ENCODE measurements at places on chromosomes 6 and 20.
A peak's percentile ranks its signal among the peaks of the same experiment; 100 is the strongest.

DNA sequence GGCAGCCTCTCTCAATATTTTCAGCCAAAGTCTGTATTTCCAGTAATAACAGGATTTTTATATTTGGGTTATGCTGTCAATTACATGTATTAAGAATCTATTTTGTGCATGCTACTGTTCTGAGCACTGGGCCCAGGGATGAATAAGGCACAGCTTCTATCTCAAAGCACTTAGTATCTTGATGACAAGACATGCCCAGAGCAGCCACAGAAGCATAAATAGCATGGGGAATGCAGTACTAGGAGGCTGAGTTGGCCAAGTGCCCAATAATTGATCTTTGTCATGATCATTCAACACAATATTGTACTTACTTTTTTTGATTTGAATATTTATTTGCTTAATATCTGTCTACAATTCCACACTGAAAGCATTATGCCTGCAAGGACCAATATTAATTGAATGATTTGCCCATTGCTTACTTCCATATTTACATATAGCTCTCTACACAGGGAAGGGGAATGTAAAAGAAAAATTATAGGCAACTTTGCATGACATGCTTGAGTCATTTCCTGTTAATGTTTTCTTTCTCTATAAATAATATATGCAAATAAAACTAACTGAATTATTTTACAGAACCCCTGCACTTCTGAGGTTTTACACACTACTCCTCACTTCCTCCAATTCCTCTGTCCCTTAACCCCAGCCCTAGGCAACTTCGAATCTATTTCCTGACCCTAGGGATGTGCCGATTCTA, 298.9 kb upstream of the BMP2 start:
- DNase-seq = no peak

DNA sequence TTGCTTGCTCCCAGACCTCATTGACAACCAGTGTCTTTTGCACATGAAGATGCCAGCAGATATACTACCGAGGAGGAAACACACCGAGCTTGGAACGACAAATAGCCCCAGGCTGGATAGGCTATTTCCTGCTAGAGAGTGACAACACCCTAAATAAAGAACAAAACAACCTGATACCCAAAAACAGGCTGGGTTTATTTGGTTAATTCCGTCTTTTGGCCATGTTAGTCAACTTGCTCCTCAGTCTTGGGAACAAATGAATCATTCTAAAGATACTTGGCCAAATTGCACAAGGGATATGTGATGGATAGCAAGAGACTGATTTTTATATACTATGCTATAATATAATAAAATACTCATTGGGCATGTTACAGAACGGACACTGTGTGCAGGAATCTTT, 11.5 kb upstream of the MUC22 start:
- DNase-seq = no peak

DNA sequence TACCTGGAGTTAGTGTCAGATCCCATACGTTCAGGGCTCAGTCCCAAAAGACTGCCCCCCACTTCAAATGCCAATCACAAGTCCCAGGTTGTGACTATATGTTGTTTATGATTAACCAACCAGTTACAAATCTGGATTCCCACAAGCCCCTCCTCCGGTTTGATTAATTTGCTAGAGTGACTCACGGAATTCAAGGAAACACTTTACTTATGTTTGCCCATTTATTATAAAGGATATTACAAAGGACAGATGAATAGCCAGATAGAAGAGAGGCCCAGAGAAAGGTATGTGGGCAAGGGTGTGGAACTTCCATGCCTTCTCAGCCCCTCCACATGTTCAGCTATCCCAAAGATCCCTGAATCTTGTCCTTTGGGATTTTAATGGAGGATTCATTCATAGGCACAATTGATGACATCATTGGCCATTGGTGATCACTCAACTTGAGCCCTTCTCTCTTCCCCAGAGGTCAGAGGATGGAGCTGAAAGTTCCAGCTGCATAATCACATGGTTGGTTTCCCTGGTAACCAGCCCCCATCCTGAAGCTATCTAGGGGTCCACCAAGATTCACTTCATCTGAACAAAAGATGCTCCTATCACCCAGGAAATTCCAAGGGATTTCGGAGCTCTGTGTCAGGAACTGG, 2.0 kb downstream of the ECT2L start:
- no peak for DNase-seq

GRCh38 chr6:140319209-140319608, 944.8 kb upstream of the CITED2 start:
- DNase-seq = no peak

DNA sequence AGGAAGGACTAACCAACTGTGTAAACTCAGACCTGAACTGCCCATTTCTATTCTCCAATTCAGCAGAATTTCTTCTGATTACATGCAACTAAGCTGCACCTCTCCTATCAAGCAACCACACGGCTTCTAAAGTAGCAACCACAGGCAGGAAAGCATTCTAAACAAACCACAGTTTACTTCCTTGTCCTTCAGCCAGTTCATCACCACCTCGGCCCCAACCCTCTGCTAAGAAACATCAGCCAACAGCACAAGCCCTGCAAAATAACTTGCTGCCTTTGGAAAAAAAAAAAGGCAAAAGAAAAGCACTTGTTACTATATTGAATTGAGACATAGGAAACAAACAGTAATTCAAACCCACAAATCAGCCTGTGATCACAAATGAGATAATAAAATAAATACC, 140.3 kb downstream of the NFATC2 start:
- no peak for DNase-seq

DNA sequence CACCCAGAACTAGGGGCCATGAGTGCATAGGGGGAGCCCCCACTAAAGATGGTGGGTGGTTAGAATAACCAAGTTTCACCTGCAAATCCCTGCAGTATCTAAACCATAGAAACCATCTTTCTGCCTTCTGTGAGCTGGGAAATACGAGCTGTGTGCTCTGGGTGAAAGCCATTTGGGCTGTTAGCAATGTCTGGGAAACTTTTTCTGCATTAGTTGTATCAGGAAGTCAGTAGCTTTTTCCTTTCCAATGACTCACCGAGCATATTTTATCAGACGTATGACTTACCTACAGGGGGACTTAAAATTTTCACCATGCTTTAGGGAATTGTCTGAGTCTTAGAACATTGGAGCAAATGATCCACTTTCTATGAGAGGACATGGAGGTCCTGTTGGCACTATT, 584.0 kb downstream of the QKI start:
- DNase-seq = no peak

- DNase-seq = no peak
Measured at GRCh38 chr6:1775441-1775840, 165.7 kb downstream of the FOXC1 start.

- no peak for DNase-seq
Measured at GRCh38 chr6:125804264-125804663, 13.5 kb downstream of the NCOA7 start.

GRCh38 chr6:73951183-73951582, 255.2 kb downstream of the CD109 start:
- DNase-seq = no peak

GRCh38 chr6:33427585-33428223, 7.8 kb downstream of the SYNGAP1 start:
- peak; percentile 51 for DNase-seq

DNA sequence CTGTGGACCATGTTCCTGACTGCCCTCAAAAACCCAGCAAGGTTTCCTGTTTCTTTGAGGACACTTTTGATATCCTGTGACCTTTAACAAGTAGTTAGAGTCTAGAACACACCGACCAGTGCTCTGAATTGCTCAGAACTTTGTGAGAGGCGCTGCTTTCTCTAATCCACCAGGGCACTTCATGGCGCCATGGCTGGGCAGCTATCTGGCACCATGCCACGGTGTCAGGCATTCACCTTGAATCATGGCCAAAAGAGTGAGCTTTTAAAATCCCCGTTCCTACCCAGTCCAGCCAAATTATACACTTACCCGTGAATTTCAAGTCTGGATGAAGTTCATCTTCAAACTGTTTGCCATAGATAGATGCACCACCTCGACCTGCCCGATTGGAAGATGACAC, 17.0 kb upstream of the CPNE5 start:
- no peak for DNase-seq

DNA sequence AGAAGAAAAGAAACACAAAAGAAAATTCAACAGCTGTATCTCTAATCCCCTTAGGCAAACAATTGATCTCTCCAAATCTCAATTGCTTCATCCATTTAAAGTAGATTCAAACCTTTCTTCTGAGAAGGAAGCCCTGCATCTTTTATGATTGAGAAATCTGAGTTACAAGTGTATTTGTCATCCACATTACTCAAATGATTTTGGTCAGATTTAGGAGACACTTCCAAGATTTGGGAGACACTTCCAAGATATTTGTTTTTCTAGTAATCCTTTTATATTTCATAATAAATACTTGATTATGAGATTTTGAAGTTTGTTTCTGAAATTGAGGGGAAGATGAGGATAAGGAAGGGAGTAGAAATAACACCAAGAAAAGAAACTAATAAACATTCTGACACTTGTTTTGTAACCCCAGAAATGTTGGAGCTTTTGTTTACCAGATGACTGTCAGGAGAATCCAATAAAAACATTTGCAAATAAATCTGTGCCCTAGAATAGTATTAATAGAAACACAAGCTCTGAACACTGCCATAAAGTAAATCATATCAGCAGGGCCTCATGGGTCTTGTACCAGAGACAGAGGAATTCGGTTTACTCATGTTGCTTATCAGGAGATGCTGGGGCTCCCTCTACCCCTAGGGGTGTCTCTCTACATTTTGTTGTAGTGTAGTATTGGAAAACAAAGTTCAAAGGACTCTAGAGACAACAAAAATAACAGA, 314.3 kb upstream of the NT5E start:
- DNase-seq = no peak

DNA sequence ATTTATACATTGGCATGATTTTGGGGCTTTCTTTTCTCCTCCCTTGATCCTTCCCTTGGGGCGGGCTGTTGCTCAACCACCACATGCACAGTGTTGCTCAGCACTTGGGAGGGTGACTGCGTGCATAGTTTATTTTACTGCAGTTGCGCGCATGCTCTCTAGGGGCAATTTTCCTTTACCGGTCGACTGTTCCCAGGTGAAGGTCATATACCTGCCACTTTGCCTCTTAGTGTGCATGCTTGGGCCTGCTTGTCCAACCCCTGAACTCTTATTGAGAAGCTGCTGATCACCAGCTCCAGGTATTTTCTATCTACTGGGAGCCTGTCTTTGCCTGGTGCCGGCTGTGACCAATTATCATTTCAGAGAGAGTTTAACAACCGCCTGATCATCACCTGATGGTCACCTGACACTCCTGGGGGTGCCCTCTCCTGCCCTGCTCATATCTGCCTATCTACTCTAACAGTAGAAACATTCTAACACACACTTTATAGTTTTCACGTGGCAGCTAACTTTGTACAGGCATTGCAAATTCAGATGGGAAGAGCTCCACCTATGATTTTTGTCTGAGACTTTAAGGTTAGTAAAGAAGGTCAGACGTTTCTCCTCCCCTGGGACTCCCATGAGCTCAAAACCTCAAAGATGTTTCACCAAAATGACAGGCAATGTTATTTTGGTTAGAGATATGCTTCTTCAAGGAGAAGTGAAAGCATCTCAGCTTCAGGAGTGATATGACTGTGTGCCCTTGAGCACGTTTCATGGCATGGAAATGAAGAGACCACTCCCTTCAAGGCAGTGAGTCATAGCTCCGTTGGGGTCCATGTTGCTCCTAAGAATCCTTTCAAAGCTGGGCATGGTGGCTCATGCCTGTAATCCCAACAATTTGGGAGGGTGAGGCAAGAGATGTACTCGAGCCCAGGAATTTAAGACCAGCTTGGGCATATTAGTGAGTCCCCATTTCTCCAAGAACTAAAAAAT, 227.5 kb upstream of the MYLIP start:
- no peak for DNase-seq

DNA sequence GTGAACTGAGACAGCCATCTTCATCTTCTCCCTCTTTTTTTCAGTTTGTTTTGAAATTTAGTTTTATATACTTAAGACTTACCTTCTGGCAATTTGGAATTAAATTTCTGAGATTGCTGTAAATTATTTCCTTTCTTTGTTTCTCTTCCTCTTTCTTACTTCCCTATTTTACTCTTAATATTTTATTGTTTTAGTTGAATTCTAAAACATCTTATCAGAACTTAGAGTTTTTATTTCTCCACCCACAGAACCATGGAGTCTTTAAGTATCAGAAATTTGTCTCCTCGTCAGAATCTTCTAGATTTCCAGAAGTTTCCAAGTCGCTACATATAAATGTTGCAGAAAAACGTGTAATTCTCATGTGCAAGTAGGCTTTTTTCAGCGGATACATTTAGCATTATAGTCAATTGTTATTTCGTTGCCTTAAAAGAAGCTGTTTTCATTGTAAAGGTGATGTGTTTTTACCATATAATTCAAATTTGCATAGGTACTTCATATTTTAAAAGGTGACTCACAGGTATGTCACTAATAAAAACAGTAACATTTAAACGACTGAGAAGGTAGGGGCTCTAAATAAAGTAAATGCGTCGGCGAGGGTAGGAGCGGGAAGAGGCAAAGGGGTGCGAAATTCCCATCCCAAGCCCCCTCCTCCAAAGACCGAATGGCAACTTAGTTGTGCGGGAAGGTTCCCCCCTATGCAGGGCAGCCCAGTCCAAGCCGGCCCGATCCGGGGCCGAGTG, 866 bp upstream of the MYO6 start:
- no peak for DNase-seq

DNA sequence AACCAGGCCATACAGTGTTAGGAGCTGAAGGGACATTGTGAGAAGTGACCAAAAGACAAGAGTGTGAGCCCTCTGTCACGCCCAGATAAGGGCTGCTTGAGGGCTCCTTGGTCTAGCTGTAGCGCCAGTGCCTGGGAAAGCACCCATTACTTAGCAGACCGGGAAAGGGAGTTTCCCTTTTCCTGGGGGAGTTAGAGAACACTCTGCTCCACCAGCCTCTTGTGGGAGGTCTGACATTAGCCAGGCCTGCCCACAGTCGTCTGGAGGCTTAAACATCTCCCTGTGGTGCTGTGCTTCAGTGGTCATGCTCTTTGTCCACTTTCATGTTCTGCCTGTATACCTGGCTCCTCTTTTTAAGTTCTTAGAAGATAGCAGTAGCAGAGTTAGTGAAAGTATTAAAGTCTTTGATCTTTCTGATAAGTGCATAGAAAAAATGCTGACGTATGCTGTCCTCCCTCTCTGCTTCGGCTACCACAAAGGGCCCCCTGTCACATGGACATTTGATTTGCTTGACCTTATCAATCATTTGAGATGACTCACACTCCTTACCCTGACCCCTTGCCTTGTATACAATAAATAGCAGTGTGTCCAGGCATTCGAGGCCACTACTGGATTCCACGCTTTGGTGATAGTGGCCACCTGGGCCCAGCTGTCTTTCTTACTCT, 201.5 kb upstream of the ECI2 start:
- no peak for DNase-seq

GRCh38 chr6:108277831-108278230, 17.0 kb upstream of the SNX3 start:
- no peak for DNase-seq

DNA sequence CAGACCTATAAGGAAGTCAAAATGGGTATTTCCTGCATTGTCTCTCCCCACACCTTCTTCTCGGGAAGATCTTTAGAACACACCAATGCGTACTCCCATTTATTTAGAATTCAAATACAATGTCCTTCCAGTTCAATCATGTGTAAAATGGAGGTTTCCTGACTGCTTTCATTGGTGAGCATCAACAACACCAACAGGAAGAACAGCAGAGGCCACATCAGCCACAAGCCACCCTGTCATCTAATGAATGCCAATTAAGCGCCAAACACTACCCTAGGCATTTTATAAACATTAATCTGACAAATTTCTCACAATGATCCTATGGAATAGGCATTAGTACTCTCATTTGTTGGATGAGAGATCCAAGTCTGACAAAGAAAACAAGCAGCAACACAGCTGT, 68.4 kb upstream of the SMLR1 start:
- DNase-seq = no peak

GRCh38 chr6:143911028-143911427, 46.8 kb downstream of the ZC2HC1B start:
- DNase-seq = no peak

All from head of caudate nucleus (tissue), 42 donors.